Activated CD4-positive, alpha-beta T cell treated with anti-CD3 and anti-CD28 coated beads for 4 hours (primary cell): ENCODE measurements at places on chromosomes 4 and X.
A peak's percentile ranks its signal among the peaks of the same experiment; 100 is the strongest.

DNA sequence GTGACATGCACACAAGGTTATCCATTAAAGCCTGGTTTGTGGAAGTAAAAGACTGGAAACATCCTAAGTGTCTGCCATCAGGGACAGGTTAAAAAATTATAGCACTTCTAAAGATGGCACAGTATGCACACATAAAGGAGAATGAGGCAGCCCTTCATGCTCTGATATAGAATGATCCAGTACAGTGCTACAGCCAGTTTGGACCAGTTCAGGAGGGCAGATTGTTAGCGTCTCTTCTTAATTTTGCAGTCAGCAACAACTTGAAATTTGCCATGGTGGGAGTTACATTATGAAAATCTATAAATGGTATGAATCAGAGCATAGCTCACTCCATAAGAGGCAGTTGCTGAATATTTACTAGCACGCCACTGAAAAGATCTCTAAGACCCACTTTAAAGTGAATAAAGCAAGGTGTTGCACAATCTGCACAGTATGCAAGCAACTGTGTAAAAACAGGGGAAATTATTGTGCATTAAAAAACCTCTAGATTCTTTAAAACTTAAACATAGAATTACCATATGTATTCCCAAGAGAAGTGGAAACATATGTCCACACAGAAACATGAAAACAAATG is 20.3 kb upstream of the SOD3 start:
- no peak for DNase-seq

DNA sequence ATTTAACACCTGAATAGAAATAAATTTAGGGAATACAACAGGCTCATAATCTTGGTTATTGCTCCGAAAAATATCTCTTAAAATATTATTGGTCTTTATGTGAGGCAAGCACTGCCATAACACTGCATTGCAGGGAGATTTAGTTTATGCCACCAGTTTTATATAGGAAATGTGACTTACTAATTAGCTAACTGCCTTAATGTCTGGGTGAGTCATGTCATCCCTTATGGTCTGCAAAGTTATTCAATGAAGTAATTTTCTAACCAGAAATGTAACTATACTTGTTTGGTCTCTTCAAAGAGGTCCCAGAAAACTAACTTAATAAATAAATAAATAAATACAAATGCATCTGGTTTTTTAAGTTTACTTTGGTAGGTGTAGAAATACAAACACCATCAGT is 597.2 kb downstream of the GALNTL6 start:
- no peak for DNase-seq

DNA sequence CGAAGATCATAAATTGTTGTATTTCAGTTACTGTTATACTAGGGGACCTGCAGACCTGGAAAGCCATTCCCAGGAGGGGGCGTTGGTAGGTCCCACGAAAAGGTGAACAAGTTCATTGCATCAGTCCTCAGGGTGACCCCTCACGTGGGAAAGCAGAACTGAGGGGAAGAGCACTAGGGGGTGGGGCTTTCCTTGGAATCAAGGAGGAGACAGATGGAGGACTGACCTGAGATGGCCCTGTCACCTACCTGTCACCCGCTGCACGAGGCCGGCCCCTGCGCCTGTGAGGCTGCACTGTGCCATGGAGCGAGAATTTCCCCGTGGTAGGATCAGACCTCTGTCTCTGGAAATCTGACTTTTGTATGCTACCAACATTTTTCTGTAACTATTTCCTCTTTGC is 41.8 kb upstream of the CLDN24 start:
- no peak for DNase-seq

- DNase-seq, result peak; percentile 44
Observed at GRCh38 chr4:1171311-1172227, 814 bp downstream of the SPON2 start.

DNA sequence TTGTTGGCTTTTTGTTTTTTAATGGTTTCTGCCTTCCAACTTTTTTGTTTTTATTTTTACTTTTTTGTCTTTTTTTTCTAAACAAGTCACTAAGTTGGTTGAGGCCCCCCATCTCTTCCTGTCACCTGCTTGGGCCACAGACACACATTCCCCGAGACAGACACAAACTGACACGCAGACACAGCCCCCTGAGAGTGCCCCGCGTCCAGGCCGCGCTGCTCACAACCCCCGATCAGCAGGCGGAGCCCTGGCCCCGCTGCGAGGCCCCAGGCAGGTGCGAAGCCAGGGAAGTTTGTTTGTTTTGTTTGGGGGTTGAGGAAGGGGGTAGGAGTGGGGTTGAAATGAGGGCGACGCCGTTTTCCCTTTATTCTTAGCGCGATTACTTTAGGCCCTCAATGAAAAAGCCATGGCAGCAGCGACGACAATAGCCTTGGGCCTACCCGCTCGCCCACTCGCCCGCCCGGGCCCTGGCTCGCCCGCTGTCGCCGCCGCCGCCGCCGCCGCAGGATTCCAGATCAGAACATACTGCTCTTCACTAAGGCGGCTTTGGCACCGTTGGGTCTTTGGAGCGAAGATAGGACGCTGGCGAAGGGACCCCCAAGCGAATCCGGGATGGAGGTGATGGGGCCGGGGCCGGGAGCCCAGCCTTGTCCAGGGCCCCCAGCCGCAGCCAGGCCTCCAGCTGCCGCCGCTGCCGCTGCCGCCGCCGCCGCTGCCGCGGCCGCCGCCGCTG is 3.1 kb downstream of the PHOX2B start:
- no peak for DNase-seq

GRCh38 chrX:123749643-123750042 is 16.8 kb upstream of the THOC2 start:
- DNase-seq, result no peak

GRCh38 chr4:169243825-169244609 is 26.7 kb downstream of the SH3RF1 start:
- no peak for DNase-seq

DNA sequence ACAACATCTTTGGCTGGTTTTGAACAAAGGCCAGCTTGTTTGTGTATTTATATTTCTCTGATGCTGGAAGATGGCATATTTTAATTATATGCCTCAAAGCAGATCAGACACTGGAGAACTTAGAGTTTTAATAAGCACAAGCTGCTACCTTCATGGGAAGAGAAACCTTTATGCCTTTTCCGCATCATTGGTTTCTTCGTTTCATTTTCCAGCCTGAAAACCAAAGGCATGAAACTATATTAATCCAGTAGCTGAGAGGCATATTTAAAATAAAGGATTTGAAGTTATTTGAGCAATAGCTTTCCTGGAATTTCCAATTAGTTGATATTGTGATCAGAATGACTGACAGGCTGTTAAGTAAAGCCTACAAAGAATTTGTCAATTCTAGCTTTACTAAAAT is 141.0 kb downstream of the ARHGAP24 start:
- DNase-seq, result no peak

- DNase-seq, result no peak
Observed at GRCh38 chrX:106973433-106974149, 26.4 kb downstream of the MORC4 start.

GRCh38 chr4:130056286-130056685 is 960.3 kb downstream of the C4orf33 start:
- DNase-seq, result no peak

GRCh38 chr4:7679406-7680040 is 244.8 kb upstream of the PSAPL1 start:
- DNase-seq, result no peak

DNA sequence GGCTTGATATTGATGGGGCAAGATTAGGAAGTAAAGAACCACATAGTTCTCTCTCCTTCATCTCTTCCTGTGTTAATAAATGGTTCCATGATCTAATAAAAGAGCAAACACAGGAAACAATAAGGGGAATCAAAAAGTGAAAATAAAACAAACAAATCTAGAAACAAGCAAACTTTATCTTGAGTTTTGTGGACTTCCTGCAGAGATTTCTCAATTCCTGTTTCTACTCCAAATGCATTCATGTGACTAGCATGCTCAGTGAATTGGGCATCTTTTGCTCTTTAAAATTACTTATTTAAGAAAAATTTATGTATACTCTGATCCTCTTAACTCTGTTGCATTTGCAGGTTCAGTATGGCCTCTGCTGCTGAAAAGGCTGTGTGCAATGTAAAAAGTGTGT is 682.0 kb downstream of the KCTD8 start:
- no peak for DNase-seq

GRCh38 chrX:99613041-99613440 is 797.0 kb downstream of the PCDH19 start:
- DNase-seq, result no peak

GRCh38 chr4:55707507-55707906 is 71.4 kb upstream of the NMU start:
- no peak for DNase-seq

GRCh38 chr4:93710847-93711430 is 117.6 kb upstream of the ATOH1 start:
- DNase-seq, result no peak

DNA sequence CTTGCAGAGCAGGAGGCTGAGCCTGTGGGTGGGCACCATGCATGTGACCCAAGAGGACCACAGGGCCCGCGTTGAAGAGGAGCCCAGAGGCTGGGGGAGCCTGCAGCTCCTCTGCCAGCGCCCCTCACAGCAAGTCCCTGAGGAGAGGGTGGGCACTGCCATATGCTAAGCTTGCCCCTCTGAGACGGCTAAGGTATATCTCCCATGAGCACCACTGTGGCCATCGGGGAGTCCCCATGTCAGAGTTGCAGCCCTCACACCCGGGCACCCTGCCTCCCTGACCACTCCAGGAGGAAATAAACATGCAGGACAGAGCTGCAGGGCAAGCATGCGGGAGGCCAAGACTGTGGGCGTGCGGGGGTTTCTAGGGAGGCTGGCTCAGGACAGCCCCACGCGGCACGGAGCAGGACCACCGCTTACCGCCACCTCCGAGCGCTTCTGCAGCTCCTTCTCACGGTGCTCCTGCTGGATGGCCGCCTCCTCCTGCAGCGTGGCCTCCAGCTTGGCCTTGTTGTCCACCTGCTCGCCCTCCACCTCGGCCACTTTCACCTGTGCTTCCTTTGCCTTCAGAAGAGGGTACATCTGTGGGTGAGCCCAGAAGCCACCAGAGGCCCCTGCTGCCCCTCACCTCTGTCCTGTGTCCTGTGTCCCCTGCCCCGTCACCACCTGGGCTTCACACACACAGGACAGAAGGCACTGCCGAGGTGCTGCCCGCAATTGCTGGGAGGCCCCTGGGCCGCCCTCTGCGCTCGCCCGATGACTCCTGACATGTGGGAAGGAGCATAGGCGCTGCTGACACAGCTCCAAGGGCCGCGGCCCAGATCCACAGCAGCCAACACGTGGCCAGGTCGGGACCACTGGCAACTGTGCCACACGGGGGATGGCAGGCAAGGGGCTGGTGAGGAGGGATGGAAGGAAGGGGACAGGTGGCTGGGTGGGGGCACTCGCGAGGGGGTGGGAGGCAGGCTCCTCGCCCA is 29.8 kb downstream of the FGFR3 start:
- DNase-seq, result no peak

DNA sequence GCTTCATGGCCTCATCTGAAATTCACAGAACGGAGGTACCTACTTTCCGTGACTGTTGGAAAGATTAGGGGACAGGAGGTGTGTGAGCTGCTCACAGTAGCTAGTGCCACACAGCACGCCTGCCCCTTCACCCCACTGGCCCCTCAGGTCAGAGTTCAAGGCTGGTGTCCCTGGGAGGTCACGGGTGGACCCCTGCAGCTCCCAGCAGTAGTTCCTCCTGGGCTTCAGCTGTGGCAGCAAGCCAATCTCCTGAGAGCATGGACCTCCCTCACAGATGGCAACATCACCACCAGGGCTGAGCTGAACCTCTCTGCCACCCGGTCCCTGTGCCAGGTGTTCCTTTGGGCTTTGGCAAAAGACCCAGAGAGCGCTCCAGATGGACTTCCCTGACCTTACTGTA is 1.8 kb downstream of the IDH3G start:
- DNase-seq, result no peak

DNA sequence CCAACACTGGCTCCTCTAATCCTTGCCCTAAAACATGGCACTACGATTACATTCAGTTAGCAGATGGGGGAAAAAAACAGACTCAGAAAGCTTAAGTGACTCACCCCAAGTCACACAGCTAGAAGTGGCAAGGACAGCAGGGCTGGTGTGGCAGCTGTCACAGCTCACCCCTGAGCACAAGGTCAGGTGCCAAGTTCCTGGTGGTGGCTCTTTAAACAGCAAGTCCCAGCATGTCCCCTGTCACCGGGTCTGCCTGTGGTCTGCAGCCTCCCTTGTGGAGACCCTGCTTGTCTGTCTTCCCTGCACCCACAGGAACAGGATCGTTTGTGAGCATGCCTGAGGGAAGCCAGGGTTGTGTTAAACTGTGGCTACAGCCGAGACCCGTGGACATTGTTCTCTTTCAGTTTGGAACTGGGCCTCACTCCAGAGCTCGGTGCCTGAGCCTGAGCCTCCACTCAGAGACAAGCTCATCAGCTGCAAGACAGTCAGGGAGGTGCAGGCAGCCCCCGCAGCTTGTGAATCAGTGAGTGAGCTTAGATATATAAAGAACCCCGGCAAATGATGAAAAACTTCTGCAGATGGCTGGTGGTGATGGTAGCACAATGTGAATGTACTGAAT is 260.8 kb downstream of the BCOR start:
- no peak for DNase-seq

- DNase-seq, result no peak
Observed at GRCh38 chr4:119394826-119395225, 72.9 kb upstream of the FABP2 start.

DNA sequence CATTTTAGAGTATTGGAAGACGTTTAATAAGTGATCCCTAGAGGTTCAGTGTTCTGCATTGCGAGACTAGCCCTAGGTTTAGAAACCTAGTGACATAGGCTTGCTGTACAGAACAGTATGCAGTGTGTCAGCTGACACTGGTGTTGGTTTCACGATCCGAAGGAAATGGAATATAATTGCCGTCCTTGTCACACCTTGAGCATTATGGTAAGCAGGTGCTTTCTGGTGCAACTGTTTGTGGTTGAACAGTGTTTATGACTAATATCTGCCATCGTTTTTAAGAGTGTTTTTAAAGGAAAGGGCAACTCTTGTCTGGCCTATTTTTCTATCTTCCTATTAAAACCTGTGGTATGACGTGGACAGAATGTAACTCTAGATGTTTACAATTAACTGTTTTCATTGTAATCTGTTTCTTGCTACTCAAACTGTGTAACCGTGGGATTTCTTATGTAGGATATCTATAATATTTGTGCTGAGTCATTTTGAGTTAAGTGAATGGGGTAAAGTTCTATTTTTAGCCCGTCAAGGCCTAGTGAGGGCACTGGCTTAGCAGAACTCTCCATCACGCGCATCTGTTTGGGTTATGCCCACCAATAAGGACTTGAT is 53.8 kb upstream of the TBC1D14 start:
- DNase-seq, result peak; percentile 34

DNA sequence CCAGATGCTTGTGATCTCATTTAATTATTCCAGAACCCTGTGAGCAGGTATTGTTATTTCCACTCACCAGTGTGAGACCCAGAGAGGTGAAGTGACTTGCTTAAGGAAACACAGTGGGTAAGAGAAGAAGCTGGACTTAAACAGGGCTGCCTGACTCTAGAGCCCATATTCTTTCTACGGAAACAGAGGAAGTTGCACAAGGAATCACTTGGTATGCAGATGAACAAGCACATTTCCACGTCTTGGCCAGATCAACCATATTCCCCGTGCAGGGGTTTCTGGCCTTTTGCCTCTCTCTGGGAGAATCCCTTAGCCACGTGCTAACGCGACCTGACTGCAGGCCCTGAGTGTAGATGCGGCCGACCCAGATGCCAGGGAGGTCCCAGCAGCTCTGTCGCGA is 195.5 kb upstream of the ATP6AP2 start:
- no peak for DNase-seq

- DNase-seq, result no peak
Observed at GRCh38 chr4:143512978-143513313, 556 bp upstream of the SMARCA5 start.

- DNase-seq, result no peak
Observed at GRCh38 chr4:38373375-38373774, 290.6 kb upstream of the KLF3 start.
